ENCODE measurements at places on chromosomes 16 and 17.

GRCh38 chr17:36641877-36642845 is 40.8 kb downstream of the MRM1 start:
- DNase-seq, result no peak

DNA sequence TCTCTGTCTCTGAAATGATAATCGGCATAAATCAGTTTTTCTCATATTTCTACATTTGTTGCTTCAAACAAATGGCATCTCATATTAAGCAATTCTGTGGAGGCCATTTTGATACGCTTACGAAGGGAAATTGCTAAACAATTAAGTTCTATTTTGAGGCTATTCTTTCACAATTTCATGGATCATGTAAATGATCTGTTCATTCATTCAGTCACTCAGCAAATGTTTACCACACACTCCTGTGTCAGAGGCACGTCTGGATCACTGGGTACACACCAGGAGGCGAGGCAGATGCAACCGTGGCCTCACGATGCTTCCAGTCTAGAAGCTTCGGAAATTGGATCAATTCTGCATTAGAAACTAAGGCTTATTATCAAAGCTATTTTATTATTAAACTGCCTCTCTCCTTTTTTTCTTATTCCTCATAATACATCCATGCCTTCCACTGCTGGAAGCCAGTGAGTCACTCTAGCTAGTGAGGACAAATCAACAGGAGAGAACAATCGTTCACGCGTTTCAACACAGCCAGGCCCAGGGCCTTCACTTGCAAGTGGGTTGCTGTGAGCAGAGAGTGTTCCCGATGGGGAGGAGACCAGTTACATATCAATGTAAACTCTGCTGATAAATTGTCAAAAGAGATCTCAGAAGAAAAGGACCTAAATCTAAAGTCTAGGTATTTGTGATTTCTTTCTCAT is 11.3 kb upstream of the SLC39A11 start:
- no peak for DNase-seq

DNA sequence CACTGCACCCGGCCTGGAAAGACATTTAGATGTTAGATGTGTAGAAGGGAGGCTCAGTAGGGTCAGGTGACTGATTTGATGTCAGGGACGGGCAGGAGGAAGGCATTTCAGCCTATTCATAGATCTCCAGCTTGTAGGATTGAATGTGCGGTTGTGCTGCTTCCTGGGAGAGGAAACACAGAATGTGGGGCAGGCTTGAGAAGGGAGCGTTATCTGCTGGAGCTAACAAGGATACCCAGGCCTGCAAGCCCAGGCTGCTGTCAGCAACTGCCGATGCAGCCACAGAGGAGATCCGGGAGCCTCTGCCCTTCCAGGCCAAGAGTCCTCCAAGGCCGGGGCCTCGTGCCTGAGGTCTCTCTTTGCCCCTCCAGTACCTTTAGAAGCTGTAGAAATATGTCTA is 205.6 kb downstream of the SPECC1 start:
- DNase-seq, result no peak

DNA sequence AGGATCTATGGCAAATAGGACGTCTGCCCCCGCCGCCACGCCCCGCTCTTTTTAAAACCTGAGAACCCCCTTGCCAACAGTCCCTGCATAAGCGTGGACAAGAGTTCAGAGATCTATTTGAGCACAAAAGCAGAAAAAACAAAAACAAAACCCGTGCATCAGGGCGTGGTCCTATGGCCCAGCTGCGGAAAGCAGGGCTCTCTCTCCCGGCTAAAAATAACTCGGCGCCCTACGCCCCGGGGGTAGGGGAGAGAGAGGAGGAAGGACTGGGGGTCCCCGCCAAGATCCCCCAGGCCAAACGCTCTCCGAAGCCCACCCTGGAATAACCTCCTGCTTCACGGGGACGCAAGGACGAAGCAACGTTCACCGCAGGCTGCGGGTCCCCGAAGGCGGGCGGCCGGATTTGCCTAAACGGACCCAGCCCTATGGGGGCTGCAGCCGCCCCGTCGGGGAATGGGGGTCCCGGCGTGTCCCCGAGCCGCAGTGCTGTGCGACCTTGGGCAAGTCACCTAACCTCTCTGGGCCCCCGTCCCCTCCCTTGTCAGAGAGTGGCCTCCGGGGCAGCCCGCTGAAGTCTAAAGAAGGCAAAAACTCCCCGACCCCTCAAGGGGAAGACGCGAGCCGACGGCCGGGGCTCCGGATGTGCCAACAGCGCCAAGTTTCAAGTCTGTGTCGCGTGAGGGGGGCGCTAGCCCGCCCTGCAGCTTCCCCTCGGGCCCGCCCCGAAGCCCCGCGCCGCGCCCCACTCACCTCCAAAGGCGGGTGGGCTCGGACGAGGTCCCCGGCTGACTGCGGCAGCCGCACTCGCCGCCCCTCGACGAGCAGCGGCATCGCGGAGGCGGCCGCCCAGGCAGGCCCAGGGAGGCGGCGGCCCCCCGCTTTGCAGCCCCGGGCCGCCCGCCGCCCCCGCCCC is 477 bp downstream of the NTAN1 start:
- peak; percentile 78 for DNase-seq

DNA sequence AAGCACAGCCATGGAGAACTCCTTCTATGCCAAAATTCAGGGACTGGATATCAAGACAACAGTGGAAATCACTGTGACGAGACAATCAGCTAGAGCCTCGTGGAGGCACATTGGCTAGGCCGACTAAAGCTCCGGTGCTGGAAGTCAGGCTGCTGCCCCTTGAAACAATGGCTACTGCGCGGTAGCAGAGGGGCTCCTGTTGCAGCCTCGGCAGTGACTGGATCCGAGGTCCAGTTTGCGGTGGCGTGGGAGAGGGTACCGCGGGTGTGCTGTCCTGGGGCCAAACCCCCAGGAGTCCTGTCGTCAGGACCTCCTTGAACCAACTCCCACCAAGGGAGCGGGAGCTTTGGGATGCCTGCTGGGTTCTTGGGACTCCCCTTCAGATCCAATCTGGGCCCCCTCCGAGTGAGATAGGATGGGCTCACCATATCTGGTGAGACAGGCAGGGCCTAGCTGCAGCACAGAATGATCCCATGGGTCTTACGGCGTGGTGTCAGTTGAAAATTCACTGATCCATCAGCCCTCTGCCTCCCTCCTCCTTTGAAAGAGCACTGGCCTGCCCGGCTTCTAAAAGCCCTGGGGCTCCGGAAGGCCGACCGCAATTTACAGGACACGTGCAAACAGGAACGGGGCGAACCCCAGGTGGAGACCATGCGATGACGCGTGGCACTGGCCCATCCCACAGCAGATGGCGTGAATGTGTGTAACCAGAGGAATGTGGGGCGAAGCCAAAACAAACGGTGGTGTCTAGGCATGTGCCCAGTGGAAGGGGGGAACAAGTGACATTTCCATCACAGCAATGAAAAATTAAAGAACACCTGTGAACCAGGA is 15.8 kb upstream of the KCNJ18 start:
- no peak for DNase-seq

GRCh38 chr17:77454242-77455095 is 313.7 kb downstream of the SEC14L1 start:
- DNase-seq, result no peak

DNA sequence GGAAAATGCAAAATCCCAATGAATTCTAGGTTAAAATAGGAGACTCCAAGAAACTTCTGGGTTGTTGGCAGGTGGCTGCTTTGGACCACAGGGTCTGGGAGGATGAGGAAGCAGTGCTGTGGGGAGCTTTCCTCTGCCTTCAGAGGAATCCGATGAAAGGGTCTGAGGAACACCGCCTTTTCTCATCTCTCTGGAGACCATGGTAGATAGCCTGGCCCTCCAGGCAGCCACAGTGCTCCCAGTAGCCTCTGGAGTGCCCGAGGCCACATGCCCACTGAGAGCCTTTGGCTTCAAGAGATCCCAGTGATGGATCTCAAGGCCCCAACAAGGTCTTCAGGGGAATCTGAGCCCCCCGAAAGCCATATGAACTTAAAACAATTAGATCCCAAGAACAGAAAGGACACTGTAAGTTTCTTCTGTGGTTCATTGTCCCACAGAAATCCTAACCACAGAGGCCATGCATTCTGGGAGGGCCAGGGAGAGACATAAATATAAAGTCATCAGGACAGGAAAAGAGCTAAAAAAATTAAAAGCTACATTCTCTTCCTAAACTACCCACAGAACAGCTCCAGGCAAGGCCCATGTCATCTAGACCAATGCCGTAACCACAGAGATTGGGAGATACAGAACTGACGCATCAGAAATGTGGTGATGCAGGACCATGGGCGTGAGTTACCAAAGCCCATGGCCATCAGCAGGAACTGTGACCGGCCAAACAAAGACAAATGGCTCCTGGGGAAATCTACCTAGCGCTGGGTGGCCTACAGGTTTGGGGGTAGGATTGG is 24.3 kb downstream of the TK2 start:
- DNase-seq, result no peak

- DNase-seq, result no peak
These were observed 44.9 kb downstream of the SSH2 start for GRCh38 chr17:29885031-29885640.

- DNase-seq, result no peak
These were observed 128.3 kb downstream of the CCDC144A start for GRCh38 chr17:16818340-16818739.

GRCh38 chr17:66627985-66628384 is 206.9 kb upstream of the CACNG5 start:
- no peak for DNase-seq

DNA sequence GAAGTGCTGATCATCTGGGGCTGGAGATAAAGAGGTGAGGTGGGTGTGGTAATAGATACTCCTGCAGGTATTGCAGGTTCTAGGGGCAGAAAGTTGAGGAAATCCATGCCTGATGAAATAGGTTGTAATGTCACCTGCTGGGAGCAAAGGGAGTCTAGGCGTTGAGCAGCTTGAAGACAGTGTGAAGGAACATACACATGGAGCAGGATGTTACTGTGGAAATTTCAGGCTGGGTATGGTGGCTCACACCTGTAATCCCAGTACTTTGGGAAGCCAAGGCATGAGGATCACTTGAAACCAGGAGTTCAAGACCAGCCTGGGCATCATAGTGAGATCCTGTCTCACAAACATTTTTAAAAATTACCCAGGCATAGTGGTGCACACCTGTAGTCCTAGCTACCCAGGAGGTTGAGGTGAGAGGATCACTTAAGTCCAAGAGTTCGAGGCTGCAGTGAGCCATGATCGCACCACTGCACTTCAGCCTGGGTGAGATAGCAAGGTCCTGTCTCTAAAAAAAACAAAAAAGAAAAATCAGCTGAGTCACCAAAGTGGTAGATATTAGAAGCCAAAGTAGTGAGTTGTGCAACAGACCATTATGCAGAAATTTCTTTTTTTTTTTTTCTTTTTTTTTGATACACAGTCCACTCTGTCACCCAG is 9.1 kb upstream of the CRYBA1 start:
- no peak for DNase-seq

DNA sequence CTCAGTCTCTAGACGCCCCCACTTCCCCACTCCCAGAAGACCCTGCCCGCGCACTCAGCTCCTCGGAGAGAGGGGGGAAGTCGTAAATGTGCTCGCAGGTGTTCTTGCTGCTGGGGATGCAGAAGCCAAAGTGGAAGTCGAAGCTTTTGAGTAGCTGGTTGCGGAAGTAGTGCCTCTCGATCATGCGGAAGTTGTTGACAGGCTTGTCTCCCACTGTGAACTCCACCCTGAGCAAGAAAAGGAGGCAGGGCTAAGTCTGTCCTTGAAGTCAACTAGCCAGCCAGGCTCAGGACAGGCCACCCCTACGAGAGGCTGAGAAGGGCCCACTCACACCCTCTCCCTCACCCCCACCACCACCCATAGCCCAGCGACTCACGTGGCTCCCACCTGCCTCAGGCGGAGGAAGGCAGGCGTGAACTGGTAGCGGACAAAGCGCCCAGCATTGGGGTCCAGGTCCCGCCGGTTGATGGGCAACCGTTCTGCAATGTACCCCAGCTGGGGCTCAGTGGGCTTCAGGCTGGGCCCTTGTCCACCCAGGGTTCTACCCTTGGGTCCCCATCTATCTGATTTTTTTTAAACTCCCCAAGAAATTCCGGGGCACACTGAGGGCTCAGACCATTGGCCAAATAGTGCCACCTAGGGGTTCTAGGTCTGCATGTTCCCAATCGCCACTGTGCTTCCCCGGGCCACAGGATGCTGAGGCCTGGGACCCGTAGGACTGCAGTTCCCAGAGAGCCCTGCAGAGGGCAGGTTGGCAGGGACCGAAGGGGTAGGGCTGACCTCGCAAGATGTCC is 4.6 kb downstream of the UNC119 start:
- no peak for DNase-seq
